ENCODE measurements at places on chromosomes 3 and 15.

- DNase-seq: no peak
Observed at GRCh38 chr3:111714305-111714704, 119.2 kb upstream of the ZBED2 start.

GRCh38 chr3:35789042-35789831 is 149.9 kb downstream of the ARPP21 start:
- DNase-seq: no peak

DNA sequence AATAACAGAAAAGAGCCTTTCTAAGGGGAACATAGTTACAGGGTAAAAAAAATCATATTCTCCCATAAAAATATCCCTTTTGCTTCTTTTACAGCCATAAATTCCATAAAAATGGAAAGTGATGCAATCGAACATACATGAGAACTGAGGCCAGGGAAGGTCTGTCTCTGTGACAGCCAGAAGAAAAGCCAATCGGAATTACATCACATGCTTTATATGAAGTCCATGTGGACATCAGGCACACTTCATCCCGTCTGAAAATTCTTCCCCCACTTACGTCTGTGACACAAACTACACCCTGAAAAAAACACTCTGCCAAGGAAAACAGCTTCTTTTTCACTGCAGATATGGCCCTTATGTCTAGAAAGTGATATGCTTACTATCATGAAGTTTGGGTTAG is 323.5 kb downstream of the ERC2 start:
- DNase-seq: no peak

DNA sequence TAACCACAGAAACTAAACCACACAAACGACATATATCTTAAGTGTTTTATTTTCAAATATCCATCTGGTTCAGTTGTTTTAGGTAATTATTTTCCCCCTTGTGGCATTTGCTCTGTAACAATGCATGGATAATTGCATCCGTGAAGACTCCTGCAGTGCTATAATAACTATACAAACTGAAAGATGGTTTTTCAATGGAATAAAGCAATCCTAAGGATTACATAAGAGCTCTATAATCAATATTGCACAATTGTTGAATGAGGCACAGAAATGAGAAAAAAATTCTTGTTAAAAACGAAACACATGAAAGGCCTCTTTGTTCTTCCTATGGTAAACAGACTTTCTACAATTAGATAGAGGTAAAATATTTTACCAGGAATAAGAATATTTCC is 446.0 kb upstream of the EPHA3 start:
- no peak for DNase-seq

- no peak for DNase-seq
Observed at GRCh38 chr3:27326629-27327545, 42.3 kb downstream of the NEK10 start.

- no peak for DNase-seq
Observed at GRCh38 chr3:156575641-156576040, 20.7 kb upstream of the SSR3 start.

DNA sequence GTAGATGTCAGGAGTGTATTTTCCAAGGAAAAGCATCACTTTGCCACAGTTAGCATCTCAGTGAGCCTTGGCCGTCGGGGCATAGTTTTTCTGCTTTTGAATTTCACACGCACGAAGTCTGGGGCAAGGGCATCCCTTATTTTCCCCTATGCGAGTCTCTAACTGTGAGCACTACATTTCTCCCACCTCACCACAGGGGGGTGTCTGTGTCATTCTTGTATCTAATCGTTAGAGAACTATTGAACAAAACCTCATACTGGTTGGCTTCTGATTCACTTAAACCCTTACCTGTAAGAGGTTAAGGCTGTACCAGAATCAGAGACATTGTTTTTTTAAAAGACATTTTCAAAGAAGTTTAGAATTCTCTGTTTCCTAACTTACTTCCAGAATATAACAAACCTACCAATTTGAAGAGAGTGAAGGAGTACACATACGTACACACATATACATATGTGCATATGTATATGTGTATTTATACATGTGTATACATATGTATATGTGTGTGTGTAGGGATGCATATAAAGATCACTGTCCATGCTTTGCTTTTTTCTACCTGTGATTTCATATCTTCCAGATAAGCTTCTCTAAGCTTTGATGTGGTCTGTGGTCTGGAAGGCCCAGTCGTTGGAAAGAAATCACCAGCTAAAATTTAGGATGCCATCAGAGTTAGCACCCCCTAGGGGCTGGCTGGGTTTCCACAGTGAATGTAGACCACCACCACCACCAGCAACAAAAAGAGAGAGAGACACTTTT is 49.4 kb downstream of the MYZAP start:
- DNase-seq: no peak

GRCh38 chr3:146072824-146073223 is 88.2 kb downstream of the PLOD2 start:
- DNase-seq: no peak

Data from central memory CD8-positive, alpha-beta T cell (primary cell).